ENCODE measurements at places on chromosomes 6 and 20. TPM values are rescaled to one million over a fixed set of nuclear protein-coding genes. Genes with fewer than 3 reads are reported as not detected.
A peak's percentile ranks its signal among the peaks of the same experiment; 100 is the strongest.

The TUBB1 gene
- 0.11 TPM for total RNA-seq

The ZNF334 gene
- 13.3 TPM for total RNA-seq

The ARHGAP40 gene
- 0.11 TPM for total RNA-seq

DNA sequence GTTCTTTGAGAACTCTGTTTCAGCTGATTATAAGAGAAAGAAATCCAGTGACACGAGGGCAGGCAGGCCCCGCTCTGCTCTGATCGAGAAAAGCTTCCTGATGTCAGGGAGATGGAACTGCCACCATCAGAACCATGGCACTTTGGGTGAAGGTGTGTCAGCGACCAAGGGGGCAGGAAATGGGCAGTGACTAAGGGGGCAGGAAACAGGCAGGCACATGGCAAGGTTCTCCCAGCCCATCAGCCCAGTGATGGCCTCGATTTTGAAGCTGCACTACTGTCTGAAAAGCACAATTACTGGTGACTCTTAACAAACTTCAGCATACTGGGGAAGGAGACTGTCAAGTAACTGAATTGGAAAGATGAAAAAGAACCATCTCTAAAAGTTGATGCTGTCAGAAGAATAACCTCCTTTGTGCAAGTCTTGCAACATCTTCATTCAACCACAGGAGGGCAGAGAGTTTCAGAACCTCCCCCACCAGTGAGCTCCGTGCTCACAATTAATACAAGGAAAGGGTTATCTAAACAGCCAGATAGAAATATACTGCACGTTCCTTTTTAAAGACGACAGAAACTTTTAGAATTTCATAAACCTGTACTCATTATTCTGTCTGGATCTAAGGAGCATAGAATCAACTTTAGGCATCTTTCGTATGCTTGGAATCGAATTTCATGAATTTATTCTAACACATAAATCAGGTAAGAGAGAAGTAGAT, 39.1 kb downstream of the TMX4 start:
- DNase-seq, result no peak
- H3K27me3 ChIP-seq, result no peaks in the 10 kb centered on the region
- H3K36me3 ChIP-seq, result peaks cover 26% of the 10 kb centered on the region
- no peaks in the 10 kb centered on the region for H3K4me1 ChIP-seq
- H3K27ac ChIP-seq, result no peak overlapping the region

- no peak overlapping the region for H3K27ac ChIP-seq
- H3K4me1 ChIP-seq, result no peaks in the 10 kb centered on the region
- no peaks in the 10 kb centered on the region for H3K27me3 ChIP-seq
- no peak overlapping the region for H3K4me3 ChIP-seq
Measured at GRCh38 chr6:19818805-19819204, 18.4 kb upstream of the ID4 start.

GRCh38 chr6:77626426-77626825, 26.4 kb upstream of the MEI4 start:
- no peaks in the 10 kb centered on the region for H3K27me3 ChIP-seq
- H3K4me3 ChIP-seq, result no peak overlapping the region
- H3K27ac ChIP-seq, result no peak overlapping the region
- no peaks in the 10 kb centered on the region for H3K4me1 ChIP-seq
- H3K36me3 ChIP-seq, result no peaks in the 10 kb centered on the region

DNA sequence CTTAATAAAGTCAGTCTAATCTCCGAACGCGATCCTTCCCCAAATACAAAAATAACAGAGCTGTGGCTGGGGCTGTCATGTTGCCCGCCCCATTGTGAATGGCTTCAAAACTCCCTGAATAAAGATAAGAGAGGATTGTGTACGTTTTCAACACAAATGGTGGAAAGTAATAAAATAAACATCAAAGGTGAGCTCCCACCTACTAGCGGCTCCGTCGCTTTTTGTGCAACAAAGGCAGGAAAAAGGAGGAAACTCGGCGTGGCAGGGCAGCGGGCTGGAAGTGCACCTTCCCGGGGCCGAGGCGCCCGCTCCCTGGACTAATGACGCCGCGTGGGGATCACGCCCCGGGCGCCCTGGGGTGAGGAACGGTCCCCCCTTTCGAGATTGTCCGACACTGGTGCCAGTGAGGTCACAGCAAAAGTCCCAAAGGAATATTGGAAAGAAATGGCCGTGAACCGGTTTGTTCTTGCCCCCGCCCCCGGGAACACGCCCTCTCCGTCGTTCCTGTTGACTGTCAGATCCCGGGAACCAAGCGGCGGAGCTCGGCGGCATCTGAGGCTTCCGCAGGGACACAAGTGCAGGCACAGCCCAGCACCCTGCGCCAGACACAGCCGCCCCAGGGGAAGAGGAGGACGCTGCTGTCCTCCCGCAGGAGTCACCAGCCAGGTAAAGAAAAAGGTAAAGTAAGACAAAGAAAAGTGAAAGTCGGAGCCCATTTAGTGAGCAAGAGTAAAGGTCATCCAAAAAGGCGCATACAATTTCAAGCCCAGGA, 1.1 kb upstream of the FOXQ1 start:
- peak overlapping the region; percentile 80 for H3K27ac ChIP-seq
- no peaks in the 10 kb centered on the region for H3K36me3 ChIP-seq
- peak overlapping the region; percentile 24 for H3K4me3 ChIP-seq
- H3K27me3 ChIP-seq, result no peaks in the 10 kb centered on the region
